Suprapubic skin (tissue), 4 donors: ENCODE measurements at places on chromosomes 13 and 19.

DNA sequence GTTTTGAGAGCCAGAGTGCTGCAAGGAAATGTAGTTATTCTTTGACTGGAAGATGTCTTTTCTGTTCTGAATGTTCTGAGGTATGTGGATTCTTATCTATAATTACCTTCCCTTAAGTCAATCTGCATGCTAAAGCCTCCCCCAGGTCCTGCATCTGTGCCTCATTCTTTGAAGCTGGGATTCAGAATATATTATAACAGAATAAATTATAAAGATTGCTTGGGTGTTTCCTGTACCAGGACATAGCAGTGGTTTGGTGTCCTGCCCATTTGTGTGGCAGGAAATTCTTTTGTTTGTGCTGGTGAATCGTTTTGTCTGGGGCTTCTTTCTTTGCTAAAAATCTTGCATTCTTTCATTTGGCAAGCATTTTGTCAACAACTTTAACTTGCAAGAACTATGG is 60.2 kb downstream of the ITGBL1 start:
- H3K4me1 ChIP-seq: no peaks in the 10 kb centered on the region
- H3K4me3 ChIP-seq: no peak overlapping the region
- no peak overlapping the region for H3K27ac ChIP-seq
- H3K27me3 ChIP-seq: no peaks in the 10 kb centered on the region

DNA sequence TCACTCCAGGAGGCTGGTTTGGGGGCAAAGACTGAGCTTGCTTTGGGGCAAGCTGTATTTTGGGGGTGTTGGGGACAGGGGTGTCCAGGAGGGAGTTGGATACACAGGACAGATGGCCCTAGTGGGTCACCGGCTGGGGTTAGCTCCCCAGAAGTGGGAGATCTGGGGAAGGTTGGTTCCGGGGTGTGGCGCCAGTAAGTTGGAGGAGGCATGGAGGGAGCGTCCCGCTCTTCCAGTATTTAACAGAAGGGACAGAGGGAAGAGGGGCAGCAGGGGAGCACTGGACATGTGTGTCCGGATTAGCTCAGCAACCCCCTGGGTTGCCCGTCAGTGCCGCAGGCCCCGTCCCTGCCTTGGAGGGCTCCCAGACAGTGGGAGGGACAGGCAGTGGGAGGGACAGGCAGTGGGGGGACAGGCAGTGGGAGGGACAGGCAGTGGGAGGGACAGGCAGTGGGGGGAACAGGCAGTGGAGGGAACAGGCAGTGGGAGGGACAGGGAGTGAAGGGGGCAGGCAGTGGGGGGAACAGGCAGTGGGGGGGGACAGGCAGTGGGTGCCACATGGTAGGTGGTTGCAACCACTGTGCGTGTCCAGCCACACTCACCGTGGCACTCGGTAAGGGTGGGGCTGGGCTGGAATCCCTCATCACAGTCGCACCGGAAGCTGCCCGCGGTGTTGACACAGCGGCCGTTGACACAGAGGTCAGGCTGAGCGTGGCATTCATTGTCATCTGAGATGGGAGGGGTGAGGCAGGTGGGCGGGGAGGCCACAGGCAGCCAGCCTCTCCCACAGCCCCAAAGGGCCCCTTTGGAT is 33.2 kb downstream of the CCL25 start:
- H3K4me1 ChIP-seq: no peaks in the 10 kb centered on the region
- no peak overlapping the region for H3K4me3 ChIP-seq
- no peak for DNase-seq
- H3K36me3 ChIP-seq: no peaks in the 10 kb centered on the region

DNA sequence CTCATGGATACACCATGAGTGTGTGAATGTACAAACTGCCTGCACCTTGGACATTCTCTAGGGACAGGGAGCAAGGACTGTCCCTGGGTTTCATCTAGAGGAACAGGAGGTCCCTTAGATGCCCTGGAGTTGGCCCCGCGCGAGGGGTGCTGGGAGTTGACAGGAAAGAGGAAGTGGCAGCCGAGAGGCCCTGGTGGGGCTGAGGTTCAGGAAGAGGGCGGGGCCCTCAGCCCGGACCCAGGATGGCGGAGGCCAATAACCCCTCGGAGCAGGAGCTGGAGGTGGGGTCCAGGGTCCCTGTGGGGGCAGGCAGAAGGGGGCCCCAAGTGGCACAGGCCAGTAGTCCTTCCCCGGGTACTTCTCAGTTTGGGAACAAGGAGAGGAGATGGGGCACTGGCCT is 6.9 kb downstream of the PKN1 start:
- no peak overlapping the region for H3K27ac ChIP-seq
- H3K36me3 ChIP-seq: peaks cover 30% of the 10 kb centered on the region
- peak overlapping the region; percentile 32 for H3K4me3 ChIP-seq
- no peaks in the 10 kb centered on the region for H3K27me3 ChIP-seq
- H3K4me1 ChIP-seq: peaks cover 24% of the 10 kb centered on the region

- DNase-seq: no peak
- no peaks in the 10 kb centered on the region for H3K4me1 ChIP-seq
- no peak overlapping the region for H3K27ac ChIP-seq
- H3K36me3 ChIP-seq: no peaks in the 10 kb centered on the region
- no peaks in the 10 kb centered on the region for H3K27me3 ChIP-seq
Measured at GRCh38 chr13:34322014-34322742, 504.2 kb downstream of the RFC3 start.

GRCh38 chr19:34096020-34096915 is 76.0 kb upstream of the LSM14A start:
- no peak overlapping the region for H3K27ac ChIP-seq
- H3K4me3 ChIP-seq: no peak overlapping the region
- DNase-seq: no peak

DNA sequence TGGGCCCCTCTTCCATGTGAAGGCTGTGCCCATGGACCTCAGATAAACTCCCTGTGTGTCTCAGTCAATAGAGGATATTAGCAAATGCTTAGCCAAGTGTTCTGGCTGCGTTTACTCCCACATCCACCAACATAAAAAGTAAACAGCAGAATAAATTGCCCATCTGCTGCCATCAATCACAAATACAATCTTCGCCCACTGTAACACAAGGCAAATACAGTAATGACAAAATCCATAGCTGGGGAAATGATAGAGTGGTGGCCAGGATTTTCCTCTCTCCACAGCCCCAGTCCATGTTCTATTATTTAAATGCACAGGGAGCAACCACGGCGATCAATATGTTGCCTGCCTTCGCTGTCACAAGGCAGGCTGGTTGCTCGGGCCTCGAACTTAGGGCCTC is 376.5 kb downstream of the UQCRFS1 start:
- H3K27me3 ChIP-seq: peaks cover 14% of the 10 kb centered on the region
- H3K36me3 ChIP-seq: no peaks in the 10 kb centered on the region
- H3K4me3 ChIP-seq: no peak overlapping the region
- DNase-seq: no peak
- H3K4me1 ChIP-seq: no peaks in the 10 kb centered on the region

DNA sequence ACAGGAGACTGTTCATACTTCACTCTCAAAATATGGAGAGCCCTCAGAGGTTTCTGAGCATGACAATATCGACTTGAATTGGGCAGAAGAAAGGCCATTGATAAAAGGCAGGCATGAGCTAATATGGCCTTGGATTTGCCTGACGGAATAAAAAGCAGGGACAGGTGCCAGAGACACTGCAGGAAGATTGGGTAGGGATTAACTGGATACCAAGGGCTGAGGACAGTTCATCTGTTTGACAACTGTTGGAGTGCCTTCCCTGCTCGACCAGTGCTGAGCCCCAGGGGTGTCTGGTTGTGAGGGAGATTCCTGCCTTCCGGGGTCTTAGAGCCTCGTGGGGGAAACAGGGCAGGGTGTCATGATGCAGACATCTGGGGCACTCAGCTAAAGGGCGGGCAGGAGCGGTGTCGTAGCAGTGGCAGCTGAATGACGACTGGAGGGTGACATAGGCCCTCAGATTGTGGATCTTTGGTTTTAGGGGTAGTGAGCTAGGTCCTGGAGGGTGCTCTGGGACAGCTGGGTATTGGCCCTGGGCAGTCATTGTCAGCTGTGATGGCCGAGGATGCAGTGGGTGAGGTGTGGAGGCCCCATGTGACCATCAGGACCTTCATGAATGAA is 12.3 kb downstream of the GATAD2A start:
- H3K36me3 ChIP-seq: no peaks in the 10 kb centered on the region
- no peak for DNase-seq
- peaks cover 29% of the 10 kb centered on the region for H3K4me1 ChIP-seq
- no peak overlapping the region for H3K4me3 ChIP-seq

GRCh38 chr13:105474983-105475610 is 1060.4 kb downstream of the EFNB2 start:
- DNase-seq: no peak
- no peak overlapping the region for H3K27ac ChIP-seq
- H3K4me3 ChIP-seq: no peak overlapping the region
- H3K27me3 ChIP-seq: no peaks in the 10 kb centered on the region
- no peaks in the 10 kb centered on the region for H3K36me3 ChIP-seq
- no peaks in the 10 kb centered on the region for H3K4me1 ChIP-seq

- H3K27ac ChIP-seq: no peak overlapping the region
- DNase-seq: no peak
- H3K4me3 ChIP-seq: no peak overlapping the region
- H3K36me3 ChIP-seq: no peaks in the 10 kb centered on the region
- H3K4me1 ChIP-seq: no peaks in the 10 kb centered on the region
Measured at GRCh38 chr13:88246239-88246638, 575.1 kb downstream of the SLITRK5 start.

GRCh38 chr13:102940143-102940542 is 94.3 kb downstream of the ERCC5 start:
- H3K36me3 ChIP-seq: no peaks in the 10 kb centered on the region
- no peaks in the 10 kb centered on the region for H3K27me3 ChIP-seq
- no peak for DNase-seq

- peaks cover 69% of the 10 kb centered on the region for H3K27me3 ChIP-seq
- H3K27ac ChIP-seq: no peak overlapping the region
- no peak for DNase-seq
- no peak overlapping the region for H3K4me3 ChIP-seq
Measured at GRCh38 chr19:49065905-49066512, 1.4 kb upstream of the NTF4 start.

GRCh38 chr13:84481958-84482357 is 599.7 kb upstream of the SLITRK1 start:
- H3K36me3 ChIP-seq: no peaks in the 10 kb centered on the region
- H3K27ac ChIP-seq: no peak overlapping the region
- no peak for DNase-seq
- no peaks in the 10 kb centered on the region for H3K4me1 ChIP-seq
- no peak overlapping the region for H3K4me3 ChIP-seq

- no peak overlapping the region for H3K27ac ChIP-seq
- no peaks in the 10 kb centered on the region for H3K36me3 ChIP-seq
- no peaks in the 10 kb centered on the region for H3K4me1 ChIP-seq
- no peaks in the 10 kb centered on the region for H3K27me3 ChIP-seq
Measured at GRCh38 chr13:84640691-84641090, 758.4 kb upstream of the SLITRK1 start.

DNA sequence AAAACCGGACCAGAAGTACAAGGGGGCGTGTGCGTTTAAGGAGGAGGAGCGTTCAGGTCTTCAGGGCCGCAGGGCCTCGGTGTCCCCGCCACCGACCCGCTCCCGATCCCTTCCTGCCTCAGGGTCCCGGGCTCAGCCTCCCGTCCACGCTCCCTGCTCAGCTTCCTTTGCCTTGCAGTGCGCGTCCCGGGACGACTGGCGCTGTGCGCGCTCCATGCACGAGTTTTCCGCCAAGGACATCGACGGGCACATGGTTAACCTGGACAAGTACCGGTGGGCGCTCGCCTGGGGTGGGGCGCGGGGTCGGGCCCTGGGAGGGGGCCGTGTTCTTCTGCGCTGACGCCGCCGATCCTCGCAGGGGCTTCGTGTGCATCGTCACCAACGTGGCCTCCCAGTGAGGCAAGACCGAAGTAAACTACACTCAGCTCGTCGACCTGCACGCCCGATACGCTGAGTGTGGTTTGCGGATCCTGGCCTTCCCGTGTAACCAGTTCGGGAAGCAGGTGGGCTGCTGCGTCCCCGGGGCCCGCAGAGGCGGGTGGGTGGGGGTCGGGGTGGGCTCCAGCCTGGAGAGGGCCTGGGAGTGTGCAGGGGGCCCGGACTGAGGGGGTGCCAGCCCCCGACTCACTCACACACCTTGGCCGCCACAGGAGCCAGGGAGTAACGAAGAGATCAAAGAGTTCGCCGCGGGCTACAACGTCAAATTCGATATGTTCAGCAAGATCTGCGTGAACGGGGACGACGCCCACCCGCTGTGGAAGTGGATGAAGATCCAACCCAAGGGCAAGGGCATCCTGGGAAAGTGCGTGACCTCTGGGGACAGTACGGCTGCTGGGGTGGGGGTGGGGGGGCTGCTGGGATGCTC is 1.4 kb downstream of the GPX4 start:
- DNase-seq: no peak
- H3K27me3 ChIP-seq: no peaks in the 10 kb centered on the region
- H3K36me3 ChIP-seq: peaks cover 45% of the 10 kb centered on the region
- H3K4me3 ChIP-seq: peak overlapping the region; percentile 93
- H3K4me1 ChIP-seq: peaks cover 66% of the 10 kb centered on the region

DNA sequence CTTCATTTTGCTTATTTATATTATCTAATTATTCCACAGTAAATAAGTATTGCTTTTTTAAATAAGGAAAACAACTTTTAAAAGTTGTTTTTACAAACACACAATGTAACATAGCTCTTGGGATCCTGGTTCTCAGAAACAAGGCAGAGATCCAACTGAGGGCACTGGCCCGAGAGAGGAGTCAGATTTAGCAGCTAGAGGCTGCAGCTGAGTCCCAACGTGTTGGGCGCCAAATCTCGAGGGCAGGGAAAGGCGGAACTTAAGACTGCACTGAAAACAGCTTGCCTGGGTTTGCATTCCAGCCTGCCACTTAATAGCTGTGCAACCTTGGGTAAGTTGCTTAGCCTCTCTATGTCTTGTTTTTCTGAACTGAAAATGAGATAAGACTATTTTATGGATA is 16.4 kb upstream of the WASF3 start:
- H3K4me1 ChIP-seq: peaks cover 6% of the 10 kb centered on the region
- H3K4me3 ChIP-seq: no peak overlapping the region
- no peak for DNase-seq
- H3K27ac ChIP-seq: no peak overlapping the region
- no peaks in the 10 kb centered on the region for H3K27me3 ChIP-seq

DNA sequence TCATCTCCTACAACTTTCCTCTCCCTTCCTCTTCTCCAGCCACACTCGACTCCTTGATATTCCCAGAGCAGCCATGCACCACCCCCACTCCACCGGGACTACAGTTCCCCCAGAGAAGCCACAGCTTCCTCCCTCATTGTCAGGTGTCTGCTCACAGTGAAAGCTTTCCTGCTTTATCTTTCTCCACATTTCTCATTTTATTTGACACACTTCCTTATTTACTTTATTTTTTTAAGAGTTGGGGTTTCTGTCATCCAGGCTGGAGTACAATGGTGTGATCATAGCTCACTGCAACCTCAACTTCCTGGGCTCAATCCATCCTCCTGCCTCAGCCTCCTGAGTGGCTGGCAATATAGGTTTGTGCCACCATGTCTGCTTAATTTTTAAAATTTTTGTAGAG is 464.6 kb downstream of the MYO16 start:
- H3K36me3 ChIP-seq: no peaks in the 10 kb centered on the region
- no peak for DNase-seq
- H3K27me3 ChIP-seq: no peaks in the 10 kb centered on the region
- no peaks in the 10 kb centered on the region for H3K4me1 ChIP-seq
- no peak overlapping the region for H3K27ac ChIP-seq
- no peak overlapping the region for H3K4me3 ChIP-seq
